Stimulated activated CD8-positive, alpha-beta memory T cell treated with anti-CD3 and anti-CD28 coated beads, Interleukin-7, amount 100 ng/mL, for 4 hours (primary cell): ENCODE measurements at places on chromosomes 1 and 21.

GRCh38 chr1:45385302-45385701 is 45.1 kb upstream of the MUTYH start:
- DNase-seq: no peak

DNA sequence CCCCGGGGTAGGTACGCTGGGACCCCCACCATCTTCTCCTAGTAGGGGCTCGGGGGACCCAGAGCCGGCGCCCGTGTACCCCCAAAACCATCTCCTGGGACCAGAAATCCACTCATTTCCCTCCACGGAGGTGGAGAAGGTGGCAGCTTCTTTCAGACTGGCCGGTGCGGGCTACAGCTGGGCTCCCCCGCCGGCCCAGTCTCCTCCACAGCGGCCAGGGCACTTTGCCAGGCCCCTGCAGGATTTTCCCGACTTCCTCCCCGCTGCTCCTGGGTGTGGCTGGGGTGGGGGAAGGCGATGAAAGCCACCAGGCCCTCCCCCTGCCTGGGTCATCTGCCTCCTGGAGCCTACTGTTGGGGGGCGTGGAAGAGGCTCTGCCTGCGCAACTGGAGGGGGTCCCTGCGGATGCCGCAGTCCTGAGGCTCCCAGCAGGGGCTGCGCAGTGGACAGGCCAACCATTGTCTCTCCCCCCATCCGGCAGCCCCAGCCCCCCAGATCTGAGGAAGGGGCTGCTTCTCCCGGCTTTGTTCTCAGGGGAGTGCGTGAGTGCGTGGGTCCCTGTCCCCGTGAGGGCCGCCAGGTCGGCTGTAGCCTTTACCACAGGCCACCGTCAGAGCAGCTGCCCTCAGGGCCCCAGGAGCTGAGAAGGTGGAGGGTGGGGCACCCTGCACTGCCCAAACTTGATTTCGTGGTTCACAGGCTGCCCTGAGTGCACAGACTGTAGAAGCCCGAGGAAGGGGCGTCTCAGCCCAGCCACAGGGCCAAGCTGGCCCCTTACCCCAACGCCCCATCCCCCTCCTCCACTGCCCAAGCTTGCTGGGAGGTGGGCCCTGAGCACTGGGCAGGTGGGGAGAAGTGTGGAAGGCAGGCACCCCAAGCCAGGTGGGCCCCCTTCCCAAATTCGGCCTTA is 1.3 kb downstream of the AGRN start:
- no peak for DNase-seq

DNA sequence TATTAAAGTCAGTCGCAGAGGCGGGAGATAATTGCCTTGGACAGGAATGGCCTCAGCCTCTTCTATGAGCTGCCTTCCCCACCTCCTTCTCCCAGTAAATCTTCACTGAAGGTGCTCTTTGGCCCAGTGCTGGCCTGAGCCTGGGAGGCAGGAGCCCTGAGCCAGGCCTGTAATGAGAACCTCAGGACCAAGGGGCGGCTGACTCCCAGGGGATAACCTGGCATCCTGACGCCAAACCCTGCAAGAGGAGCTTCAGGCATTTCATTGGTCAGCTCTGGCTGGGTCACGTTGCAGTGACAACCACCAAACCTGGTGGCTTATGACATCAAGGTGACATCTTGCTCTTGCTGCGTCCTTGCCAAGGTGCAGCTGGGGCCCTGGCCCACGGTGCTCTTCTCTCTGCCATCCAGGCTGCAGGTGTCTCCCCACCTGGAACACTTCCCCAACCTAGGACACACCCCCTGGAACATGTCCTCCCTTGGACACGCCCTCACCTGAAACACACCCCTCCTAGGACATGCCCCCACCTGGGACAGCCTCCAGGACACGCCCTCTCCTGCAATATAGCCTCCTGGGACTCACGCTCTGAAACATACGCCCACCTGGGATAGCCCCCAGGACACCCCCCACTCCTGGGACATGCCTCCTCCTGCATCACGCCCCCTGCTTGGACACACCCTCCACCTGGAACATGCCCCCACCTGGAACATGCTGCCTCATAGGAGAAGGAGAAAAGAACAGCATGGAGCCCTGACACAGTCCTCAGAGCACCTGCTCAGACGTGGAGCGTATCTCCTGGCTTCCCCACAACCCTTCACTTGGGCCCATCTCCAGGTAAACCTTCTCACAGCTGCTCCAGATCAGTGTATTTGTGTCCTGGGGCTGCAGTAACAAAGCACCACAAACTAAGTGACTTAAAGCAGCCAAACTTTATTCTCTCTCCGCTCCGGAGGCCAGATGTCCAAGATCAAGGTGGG is 333.6 kb downstream of the NPHP4 start:
- no peak for DNase-seq

DNA sequence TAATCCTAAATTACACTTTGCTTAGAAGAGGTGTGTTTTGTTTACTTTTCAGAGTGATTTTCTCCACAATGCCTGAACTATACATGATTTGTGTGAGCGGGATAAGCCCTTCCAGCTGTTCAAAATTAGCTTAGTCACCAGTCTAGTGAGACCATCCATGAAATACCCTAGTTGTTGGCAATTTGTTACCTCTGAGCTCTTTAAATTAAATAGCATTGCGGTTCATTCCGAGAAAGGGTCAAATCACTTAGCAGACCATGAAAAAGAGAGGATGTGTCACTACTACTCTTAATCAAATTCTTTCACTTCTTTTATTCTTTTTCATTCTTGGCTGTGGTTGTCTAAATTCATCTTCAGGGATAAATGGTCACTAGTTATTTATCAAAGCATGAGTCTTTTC is 11.9 kb upstream of the VAV3 start:
- DNase-seq: no peak

- DNase-seq: no peak
These were observed 9.9 kb upstream of the C1orf141 start for GRCh38 chr1:67144696-67145095.

GRCh38 chr1:230913496-230913895 is 45.2 kb upstream of the C1orf198 start:
- DNase-seq: no peak

- DNase-seq: no peak
These were observed 2.0 kb upstream of the SRM start for GRCh38 chr1:11061652-11062365.

GRCh38 chr21:31282095-31282709 is 61.9 kb downstream of the TIAM1 start:
- DNase-seq: no peak

DNA sequence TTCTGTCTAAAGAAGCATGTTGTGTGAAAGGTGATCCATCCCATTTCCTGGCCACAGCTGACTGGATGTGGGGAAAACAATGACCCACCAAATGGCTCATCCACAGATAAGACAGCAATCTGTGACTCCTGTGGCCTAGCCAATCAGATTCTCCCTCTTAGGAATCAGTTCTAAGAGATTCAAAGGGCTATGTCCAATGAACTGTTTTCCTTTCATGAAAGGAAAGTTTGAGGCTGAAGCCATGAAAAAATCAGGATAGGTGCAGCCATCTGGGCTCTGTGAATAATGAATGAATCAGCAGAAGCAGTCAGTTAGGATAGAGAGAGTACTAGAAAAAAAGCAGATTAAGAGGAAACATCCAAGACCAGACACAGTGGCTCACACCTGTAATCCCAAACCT is 164.7 kb downstream of the NRIP1 start:
- DNase-seq: no peak

DNA sequence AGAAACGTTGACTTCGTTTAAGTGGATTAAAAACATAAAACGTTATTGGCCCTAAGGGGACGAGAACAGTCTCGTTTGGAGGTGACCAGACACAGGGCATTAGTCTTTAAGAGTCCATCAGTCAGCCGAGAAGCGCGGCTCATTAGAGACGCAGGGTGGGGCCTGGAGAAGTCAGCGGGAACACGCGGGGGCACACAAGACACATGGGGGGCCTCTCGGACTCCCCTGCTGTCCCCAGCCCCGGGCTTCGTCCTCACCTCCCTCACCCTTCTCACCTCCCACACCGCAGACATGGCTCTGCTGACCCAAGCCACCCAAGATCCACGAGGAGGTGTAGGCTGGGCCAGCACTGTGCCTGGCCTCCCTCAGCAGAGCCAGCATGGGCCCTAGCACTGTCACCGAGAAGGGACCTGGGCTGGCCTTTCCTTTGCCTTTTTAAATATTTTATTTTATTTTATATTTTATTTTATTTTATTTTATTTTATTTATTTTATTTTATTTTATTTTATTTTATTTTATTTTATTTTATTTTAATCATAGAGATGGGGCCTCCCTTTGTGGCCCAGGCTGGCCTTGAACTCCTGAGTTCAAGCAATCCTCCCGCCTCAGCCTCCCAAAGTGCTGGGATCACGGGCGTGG is 48.9 kb downstream of the MORN1 start:
- DNase-seq: no peak

DNA sequence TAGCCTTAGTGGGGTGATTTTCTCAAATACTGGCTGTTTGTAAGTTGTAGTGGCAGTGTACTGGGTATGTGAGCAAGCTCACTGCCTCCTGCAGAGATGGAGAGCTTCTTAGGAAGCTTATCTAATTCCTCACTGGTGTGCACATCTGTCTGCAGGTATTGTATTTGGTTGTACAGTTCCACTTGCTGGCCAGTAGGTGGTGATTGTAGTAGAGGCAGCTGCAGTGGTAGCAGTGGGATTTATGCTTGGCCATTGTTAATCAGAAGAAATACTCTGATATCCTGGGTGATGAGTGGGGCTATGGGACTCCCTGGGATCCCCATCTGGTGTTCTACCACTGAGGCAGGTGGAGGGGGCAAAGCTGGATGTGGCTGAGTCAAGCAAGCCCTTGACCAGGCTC is 276.1 kb upstream of the SPAG17 start:
- DNase-seq: no peak

DNA sequence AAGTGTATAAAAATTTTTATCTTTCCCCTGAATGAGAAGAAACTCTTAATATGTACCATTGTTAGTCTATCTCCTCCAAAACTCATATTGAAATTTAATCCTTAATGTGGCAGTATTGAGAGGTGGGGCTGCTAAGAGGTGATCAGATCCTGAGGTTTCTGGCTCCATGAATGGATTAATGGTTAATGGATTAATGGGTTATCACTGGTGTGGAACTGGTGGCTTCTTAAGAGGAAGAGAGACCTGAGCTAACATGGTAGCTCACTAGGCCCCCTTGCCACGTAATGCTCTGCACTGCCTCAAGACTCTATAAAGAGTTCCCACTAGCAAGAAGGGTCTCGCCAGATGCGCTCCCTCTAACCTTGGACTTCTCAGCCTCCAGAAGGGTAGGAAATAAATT is 70.6 kb upstream of the ZBTB18 start:
- DNase-seq: no peak

- no peak for DNase-seq
These were observed 135.4 kb downstream of the LMO4 start for GRCh38 chr1:87464022-87464490.

- no peak for DNase-seq
These were observed 554.6 kb downstream of the SMYD3 start for GRCh38 chr1:245952383-245953026.

DNA sequence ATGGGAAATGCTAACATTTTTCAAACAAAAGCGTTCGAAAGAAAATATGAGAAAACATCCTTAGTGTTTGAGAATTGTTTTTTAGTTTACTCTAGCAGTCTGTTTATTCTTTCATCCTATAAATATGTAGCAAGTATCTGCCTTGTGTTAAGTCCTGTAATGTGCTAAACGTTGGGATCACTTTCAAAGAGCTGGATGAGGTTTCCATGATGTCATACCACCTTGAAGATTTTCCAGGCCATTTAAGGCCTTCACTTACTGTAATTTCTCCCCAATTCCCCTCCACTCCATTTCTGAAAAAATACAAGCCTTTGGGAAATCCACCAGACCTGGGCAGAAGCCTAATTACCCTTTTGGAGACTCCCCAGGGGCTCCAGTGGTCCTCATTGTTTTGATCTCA is 24.2 kb upstream of the CTBS start:
- no peak for DNase-seq

GRCh38 chr1:113415310-113416070 is 25.2 kb downstream of the MAGI3 start:
- DNase-seq: no peak

DNA sequence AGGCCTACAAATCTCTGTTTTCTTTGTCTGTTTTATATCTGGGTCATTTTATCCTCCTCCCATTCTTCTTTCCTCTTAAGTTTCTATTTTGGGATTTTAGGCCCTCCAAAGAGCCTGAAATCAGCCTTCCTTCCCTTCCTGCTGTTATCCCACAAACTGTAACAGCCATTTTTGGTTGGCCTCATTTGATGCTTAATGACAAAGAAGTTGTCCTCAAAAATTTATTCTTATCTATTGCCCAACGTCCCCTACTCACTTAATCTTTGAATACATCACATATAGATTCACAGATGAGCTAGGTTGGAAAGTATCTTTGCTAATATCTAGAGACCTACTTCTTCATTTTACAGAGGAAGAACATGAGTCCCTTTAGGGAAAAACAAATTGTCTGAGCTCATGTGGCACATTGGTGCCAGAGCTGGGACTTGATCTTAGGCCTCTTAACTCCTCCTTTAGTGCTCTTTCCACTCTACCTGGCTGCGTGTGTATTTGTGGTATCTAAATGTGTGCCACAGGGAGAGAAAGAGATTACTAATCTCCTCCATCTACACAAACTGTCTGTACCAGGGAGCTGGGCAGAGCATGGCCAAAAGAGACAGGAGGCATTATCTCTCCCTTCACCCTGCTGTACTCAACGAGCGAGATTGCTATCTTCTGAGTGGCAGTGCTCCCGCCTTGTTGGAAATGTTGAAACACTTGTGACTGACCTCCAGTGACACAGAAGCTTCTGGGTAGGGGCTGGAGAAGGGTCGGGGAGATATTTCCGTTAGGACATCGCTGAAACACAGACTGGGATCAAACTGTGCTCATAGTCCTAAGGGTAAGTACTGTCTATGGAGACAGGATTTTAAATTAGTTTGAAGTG is 30.1 kb downstream of the RHEX start:
- DNase-seq: no peak

DNA sequence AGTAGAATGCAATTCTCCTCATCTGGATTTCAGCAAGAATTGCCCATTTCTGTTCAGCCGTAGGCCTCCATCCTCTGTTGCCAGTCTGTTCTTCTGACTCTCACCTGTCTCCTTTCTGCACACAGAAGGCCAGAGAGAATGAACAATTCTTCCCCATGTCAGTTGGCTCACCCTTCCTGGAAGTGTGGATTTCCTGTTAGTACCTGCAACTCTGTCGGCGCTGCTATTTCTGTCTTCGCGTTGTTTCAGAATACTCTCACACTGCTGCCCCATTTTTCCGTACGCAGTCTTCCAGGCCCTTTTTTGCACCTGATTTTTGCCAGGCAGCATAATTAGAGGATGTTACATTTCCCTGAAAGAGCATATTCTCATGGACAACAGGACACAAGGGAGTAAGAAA is 200.7 kb downstream of the FGGY start:
- DNase-seq: no peak

DNA sequence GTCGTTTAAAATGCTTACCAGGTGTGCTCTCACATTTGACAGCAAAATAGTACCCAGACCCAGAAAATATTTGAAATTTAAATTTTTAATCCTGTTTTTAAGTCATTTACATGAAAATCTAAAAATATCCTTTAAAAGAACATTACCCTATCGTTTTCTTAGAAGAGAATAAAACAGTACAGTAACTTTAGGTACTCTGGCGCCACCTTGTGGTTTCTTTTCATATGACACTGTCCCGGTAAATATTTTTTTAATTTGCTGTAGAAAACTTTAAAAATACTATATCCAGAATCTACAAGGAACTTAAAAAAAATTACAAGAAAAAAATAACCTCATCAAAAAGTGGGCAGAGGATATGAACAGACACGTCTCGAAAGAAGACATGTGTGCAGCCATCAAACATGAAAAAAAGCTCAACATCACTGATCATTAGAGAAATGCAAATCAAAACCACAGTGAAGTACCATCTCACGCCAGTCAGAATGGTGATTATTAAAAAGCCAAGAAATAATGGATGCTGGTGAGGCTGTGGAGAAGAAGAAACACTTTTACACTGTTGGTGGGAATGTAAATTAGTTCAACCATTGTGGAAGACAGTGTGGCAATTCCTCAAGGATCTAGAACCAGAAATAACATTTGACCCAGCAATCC is 129.2 kb downstream of the RGS21 start:
- peak; percentile 8 for DNase-seq
